ENCODE measurements at places on chromosomes 5 and 9. TPM values are rescaled to one million over a fixed set of nuclear protein-coding genes. Genes with fewer than 3 reads are reported as not detected.

Gene MEGF10
- not detected for polyA plus RNA-seq

Gene DPP7
- 150 TPM for polyA plus RNA-seq

Gene ENTPD2
- polyA plus RNA-seq: not detected

Gene FOXD4L3
- not detected for polyA plus RNA-seq

Gene PCDHA5
- polyA plus RNA-seq: not detected

Gene OR2V2
- not detected for polyA plus RNA-seq

Gene TTLL11
- 3.1 TPM for polyA plus RNA-seq

Measured in CD14-positive monocyte (primary cell).